ENCODE measurements at places on chromosomes 16 and 17.

GRCh38 chr17:78680436-78680835 lies 101.6 kb downstream of the CYTH1 start:
- DNase-seq, result no peak

- no peak for DNase-seq
Measured at GRCh38 chr16:85562093-85562786, 50.9 kb upstream of the GSE1 start.

- no peak for DNase-seq
Measured at GRCh38 chr16:2486645-2487516, 12.0 kb downstream of the TBC1D24 start.

- no peak for DNase-seq
Measured at GRCh38 chr17:859061-859823, 77.1 kb downstream of the MRM3 start.

DNA sequence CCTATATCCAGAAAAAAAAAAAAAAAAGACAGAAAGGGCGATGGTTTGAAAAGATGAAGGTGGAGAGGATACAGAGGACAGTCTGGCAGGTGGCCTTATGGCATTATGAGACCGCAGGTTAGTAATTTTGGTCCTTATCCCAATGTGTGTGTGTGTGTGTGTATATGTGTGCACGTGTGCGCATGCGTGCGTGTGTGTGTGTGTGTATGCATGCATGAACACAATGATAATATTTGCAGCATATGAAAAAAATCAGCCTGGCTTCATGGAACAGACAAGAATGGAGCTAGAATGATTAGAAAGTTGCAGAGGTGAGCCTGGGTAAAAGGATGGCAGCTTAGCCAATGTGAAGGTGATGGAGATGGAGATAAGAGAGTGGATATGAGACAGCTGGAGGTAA lies 83.4 kb downstream of the LYRM1 start:
- no peak for DNase-seq

DNA sequence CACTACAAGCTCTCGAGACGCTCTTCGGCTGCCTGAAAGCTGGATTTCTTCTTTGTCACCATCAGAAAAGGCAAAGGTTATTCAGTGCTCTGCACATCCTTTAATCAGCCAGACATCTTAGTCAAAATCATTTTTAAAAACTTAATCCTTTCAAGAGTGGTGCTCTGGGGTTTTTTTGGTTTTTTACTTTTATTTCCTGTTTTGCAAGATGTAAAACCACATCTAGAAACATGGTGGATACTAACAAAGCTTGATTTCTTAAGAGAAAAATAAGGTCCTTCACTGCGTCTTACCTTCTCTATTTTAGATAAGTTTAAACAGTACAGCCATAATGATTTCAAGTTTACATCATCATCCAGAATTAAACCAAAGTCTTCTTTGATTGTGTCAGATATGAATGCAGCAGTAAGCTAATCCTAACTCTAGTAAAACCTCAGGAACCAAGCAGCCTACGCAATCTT lies 6.3 kb downstream of the ANKRD11 start:
- DNase-seq, result no peak

DNA sequence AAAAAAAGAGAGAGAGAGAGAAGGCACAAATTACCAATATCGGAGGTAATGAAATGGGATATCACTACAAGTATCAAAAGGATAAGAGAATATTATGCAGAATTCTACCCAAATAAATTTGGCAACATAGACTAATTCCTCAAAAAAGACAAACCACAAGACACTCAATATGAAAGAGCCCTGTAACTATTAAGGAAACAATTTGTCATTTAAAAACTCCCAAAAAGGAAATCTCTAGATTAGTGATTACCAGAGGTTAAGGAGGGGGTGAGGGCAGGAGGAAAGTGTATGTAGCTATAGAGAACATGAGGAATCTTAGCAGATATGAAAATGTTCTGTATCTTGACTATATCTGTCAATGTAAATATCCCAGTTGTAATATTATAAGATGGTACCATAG lies 54.0 kb downstream of the CFDP1 start:
- no peak for DNase-seq

GRCh38 chr17:4236456-4236855 lies 27.3 kb downstream of the ANKFY1 start:
- no peak for DNase-seq

DNA sequence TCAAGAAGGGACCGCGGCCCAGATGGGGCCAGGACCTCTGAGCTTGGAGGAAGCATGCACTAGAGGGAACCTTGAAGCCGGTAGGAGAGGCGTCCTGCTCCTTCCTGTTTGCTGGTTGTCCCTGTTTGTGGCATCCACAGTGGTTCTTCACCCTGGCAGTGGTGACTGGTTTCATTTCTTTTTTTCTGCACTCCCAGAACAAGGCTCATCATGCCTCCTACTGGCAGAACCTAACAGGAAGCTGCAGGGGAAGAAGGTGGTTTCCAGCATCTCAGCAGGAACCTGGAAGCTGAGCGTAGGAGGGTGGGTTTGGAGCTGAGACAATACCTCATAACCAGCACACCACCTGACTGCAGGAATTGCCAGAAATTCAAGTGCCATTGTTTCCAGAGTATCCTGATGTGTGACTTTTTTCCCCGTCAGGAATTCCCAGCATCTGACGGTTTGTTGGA lies 5.8 kb downstream of the TMEM231 start:
- DNase-seq, result no peak

GRCh38 chr16:60107437-60107836 lies 1373.3 kb upstream of the GOT2 start:
- no peak for DNase-seq

GRCh38 chr16:69340095-69340644 lies 598 bp downstream of the NIP7 start:
- no peak for DNase-seq

- DNase-seq, result no peak
Measured at GRCh38 chr17:2190014-2190413, 113.6 kb downstream of the SMG6 start.

DNA sequence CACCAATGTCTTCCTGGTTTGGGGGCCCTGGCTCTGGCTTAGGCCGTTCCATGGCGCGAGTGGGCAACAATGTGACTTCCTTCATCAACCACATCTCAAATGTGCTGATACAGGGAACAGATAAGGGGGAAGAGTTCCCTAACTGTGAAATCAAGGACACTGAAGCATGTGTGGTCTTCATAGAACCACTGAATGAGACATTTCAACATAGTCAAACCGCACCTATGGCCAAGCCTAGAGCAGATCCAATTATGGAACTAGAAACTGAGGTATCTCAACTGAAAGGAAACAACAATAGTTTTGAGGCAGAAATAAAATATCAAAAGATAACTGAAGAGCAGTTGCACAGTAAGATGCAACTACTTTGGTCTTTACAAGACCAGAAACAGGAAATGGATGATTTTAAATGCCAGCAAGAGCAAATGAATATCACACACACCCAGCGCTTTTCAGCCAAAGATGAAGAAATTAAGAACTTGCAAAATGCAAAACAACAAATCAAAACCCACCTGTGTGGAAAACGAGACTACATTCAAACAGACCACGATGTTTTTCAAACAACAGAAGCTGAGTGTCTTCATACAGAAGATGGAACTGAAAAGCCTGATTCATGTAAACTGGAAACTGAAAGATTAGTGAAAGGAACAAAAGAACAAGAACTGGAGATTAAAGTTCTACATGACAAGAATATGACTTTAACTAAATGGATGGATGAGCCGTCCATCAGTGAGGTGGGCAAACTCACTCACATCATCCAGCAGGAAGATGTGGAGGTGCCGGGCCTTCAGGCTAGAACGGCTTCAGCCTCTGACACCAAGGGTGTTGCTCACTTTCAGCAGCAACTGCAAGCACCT lies 18.1 kb upstream of the LCMT1 start:
- DNase-seq, result no peak

GRCh38 chr17:27559506-27560481 lies 71.2 kb upstream of the LGALS9 start:
- no peak for DNase-seq

GRCh38 chr17:78824240-78824639 lies 16.4 kb downstream of the USP36 start:
- no peak for DNase-seq

GRCh38 chr16:78413651-78414050 lies 314.2 kb downstream of the WWOX start:
- DNase-seq, result no peak

DNA sequence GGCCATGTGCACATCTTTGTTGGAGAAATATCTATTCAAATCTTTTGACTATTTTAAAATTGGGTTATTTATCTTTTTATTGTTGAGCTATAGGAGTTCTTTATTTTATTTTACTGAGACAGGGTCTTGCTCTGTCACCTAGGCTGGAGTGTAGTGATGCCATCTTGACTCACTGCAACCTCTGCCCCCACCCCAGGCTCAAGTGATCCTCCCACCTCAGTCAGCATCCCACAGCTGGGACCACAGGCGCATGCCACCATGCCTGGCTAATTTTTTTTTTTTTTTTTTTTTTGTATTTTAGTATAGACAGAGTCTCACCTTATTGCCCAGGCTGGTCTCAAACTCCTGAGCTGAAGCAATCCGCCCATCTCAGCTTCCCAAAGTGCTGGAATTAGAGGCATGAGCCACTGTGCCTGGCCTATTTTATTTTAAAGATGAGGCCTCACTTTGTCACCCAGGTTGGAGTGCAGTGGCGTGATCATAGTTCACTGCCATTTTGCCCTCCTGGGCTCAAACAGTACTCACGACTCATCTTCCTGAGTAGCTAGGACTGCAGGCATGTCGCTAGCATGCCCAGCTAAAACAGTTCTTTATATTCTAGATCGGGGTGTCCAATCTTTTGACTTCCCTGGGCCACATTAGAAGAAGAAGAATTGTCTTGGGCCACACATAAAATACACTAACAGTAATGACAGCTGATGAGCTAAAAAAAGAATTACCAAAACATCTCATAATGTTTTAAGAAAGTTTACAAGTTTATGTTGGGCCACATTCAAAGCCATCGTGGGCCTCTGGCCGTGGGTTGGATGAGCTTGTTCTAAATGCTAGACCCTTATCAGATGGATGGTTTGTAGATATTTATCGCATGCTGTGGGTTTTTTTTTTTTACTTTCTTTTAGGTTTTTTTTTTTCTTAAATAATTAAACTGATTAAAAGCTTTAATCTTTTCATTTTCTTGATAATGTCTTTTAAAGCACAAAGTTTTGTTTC lies 13.7 kb downstream of the TENT4B start:
- DNase-seq, result no peak

DNA sequence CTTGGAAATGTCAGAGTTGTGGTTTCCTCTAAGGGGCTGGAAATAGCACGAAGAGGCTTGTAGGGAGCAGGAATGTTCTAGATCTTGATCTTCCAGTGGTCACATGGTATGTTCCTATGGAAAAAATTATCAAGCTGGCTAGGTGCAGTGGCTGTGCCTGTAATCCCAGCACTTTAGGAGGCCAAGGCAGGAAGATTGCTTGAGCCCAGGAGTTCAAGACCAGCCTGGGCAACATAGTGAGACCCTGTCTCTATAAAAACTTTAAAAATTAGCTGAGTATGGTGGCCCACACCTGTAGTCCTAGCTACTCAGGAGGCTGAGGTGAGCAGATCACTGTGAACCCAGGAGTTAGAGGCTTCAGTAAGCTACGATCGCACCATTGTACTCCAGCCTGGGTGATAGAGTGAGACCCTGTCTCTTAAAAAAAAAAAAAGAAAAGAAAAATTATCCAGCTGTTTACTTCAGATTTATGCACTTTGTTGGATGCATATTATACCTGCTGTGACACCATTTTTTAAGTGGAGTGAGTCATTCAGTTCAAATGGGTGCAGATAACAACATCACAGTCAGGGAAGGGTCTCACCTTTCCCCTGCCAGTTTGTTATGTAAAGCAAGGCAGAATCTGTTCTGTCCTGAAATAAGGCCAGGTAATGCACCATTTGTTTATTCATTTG lies 65.7 kb upstream of the LYRM9 start:
- no peak for DNase-seq

- DNase-seq, result peak; percentile 66
Measured at GRCh38 chr16:87203060-87203656, 114.0 kb downstream of the C16orf95 start.

DNA sequence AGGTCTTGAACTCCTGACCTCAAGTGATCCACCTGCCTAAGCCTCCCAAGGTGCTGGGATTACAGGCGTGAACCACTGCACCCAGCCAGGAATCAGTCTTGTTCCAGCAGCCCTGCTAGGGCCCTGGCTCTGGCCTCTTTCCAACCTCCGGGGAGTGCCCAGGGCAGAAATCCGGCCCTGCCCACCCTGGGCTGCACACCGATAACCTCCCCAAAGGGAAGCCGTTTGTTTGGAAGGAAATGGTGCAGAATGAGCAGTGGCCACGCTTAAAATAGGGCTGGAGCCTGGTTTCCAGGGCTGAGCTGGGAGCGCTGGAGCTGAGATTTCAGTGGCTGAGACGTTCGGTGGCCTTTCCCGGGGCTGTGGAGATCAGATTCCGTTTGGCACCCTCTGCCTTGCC lies 17.8 kb upstream of the EMP2 start:
- no peak for DNase-seq

DNA sequence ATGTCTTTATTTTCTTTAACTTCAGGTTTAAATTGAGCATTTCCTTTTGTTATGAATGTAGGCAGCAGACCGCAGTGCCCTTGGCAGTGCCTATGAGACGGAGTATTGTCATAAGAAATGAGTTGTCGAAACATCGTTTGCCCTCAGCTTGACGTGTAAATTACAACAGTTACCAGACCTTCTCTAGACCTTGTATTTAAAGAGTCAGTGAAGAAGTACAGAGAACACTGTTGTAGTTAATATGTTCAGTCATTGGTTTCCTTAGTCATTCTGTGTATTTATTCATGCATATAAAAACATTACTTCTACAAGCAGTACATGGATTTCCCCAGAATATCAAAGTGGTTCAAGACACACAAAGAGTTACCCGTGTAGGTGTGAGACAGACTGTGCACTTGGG lies 19.0 kb downstream of the IRF8 start:
- DNase-seq, result no peak

GRCh38 chr16:1427473-1428461 lies 3.1 kb upstream of the PERCC1 start:
- DNase-seq, result no peak

- no peak for DNase-seq
Measured at GRCh38 chr16:74991593-74992403, 6.9 kb upstream of the WDR59 start.

DNA sequence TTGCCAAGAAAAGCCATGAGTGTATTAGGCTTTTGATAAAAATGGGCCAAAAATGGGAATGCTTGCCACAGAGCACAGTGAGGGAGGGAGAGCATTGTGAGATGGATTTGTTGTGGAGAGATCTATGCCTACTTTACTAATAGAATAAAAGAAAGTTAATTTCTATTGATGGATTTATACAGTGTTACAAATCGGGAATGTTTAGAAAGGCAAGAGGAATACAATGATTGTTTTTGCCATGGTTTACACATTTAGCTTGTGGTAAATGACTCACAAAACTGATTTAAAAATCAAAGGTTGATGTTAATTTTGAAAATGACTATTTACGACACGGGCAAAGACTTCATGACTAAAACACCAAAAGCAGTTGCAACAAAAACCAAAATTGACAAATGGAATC lies 16.6 kb downstream of the CCL4 start:
- DNase-seq, result no peak
